GM10248 (cell line): ENCODE measurements at places on chromosomes 1 and 21.

- DNase-seq = no peak
Observed at GRCh38 chr1:54543729-54544496, 4.1 kb upstream of the ACOT11 start.

GRCh38 chr1:6800745-6801144, 15.5 kb downstream of the CAMTA1 start:
- DNase-seq = no peak

GRCh38 chr1:58762806-58763205, 21.0 kb downstream of the JUN start:
- no peak for DNase-seq

DNA sequence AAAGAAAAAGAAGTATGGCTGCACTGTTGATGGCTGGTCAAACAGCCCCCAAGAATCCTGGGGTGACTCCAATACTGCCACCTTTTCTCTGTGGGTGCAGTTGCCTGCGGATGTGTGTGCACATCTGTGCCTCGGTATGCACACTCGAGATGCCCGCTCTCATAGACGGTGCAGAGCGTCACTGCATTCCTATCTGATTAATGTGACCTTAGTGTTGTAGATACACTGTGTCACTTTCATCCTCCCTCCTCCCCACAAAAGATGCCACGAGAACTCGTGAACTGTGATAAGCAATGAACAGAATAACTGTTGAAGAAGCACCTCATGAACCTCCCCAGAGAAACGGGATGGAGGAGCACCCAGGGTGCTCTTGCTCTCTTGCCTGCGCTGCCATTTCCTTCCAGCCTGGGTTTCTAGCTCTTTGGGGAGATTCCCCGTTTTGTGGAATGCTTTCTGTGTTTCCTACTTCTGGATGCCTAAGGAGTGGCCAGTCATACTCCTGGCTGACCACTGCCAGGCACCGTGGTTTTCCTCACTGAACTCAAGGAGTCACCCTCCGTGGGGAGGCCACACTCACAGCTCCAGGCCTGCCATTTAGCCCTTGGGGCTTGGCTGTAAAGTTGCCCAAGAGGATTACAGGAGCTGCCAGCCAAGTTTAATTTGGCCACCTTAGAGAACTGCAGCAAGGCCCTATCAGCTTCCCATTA, 32.0 kb downstream of the NTPCR start:
- DNase-seq = no peak

GRCh38 chr1:60229821-60230220, 156.3 kb upstream of the C1orf87 start:
- no peak for DNase-seq
